Articular chondrocyte of knee joint (primary cell): ENCODE measurements at places on chromosomes 3 and 15. TPM values are rescaled to one million over a fixed set of nuclear protein-coding genes. Genes with fewer than 3 reads are reported as not detected.

The CCRL2 gene
- total RNA-seq: 6.2 and 8.0 TPM in 2 replicates

The COL7A1 gene
- 3.5 and 3.9 TPM in 2 replicates for total RNA-seq

The DOCK3 gene
- total RNA-seq: 0.26 and 0.32 TPM in 2 replicates

The GASK1A gene
- 0.78 and 1.3 TPM in 2 replicates for total RNA-seq

The GOLGA6L7 gene
- total RNA-seq: not detected in 2 replicates

The NR2F2 gene
- 1.7 and 3.3 TPM in 2 replicates for total RNA-seq

The SAXO2 gene
- 1.0 and 1.9 TPM in 2 replicates for total RNA-seq

The TNFSF10 gene
- 4.3 and 8.6 TPM in 2 replicates for total RNA-seq

The RAD18 gene
- total RNA-seq: 11.4 and 17.9 TPM in 2 replicates

The CKMT1B gene
- total RNA-seq: not detected in 2 replicates

The MME gene
- 2.7 and 26.5 TPM in 2 replicates for total RNA-seq

The PTPRG gene
- total RNA-seq: 73.2 and 110 TPM in 2 replicates

The GP5 gene
- under 0.01 and 0.13 TPM in 2 replicates for total RNA-seq

The AP4E1 gene
- 20.6 and 24.4 TPM in 2 replicates for total RNA-seq

The SH2D7 gene
- not detected in 2 replicates for total RNA-seq

The TJP1 gene
- 72.1 and 92.2 TPM in 2 replicates for total RNA-seq

The FOXB1 gene
- total RNA-seq: not detected in 2 replicates

The NISCH gene
- total RNA-seq: 70.3 and 75.3 TPM in 2 replicates

The ONECUT1 gene
- not detected in 2 replicates for total RNA-seq

The ACVR2B gene
- total RNA-seq: 2.5 and 3.4 TPM in 2 replicates

The SLC9A9 gene
- total RNA-seq: 23.5 and 24.3 TPM in 2 replicates

The LRRIQ4 gene
- total RNA-seq: under 0.01 TPM in 1 of 2 replicates, not detected in the other

The KY gene
- total RNA-seq: 4.8 and 6.4 TPM in 2 replicates

The DPPA4 gene
- not detected in 2 replicates for total RNA-seq

The GRAMD2A gene
- total RNA-seq: 0.54 and 1.0 TPM in 2 replicates

The WDR49 gene
- 0.26 and 0.65 TPM in 2 replicates for total RNA-seq

The GABRA5 gene
- total RNA-seq: under 0.01 and 0.22 TPM in 2 replicates

The GMPS gene
- 63.4 and 73.7 TPM in 2 replicates for total RNA-seq

The KCNMB2 gene
- 0.11 TPM in 1 of 2 replicates, not detected in the other for total RNA-seq

The C3orf85 gene
- not detected in 2 replicates for total RNA-seq

The AADAC gene
- not detected in 2 replicates for total RNA-seq

The NAA50 gene
- 218 and 227 TPM in 2 replicates for total RNA-seq
